ENCODE measurements at places on chromosomes 7 and 10. TPM values are rescaled to one million over a fixed set of nuclear protein-coding genes. Genes with fewer than 3 reads are reported as not detected.

PON3 gene
- 0.11 TPM for total RNA-seq

HGF gene
- total RNA-seq, result 101 TPM

AGBL3 gene
- total RNA-seq, result 1.00 TPM

TES gene
- total RNA-seq, result 120 TPM

TAS2R5 gene
- total RNA-seq, result 1.00 TPM

PODXL gene
- total RNA-seq, result 3.2 TPM

CALHM3 gene
- total RNA-seq, result not detected

PRSS37 gene
- total RNA-seq, result not detected

CTBP2 gene
- total RNA-seq, result 84.7 TPM

SGCE gene
- 78.4 TPM for total RNA-seq

SEMA4G gene
- total RNA-seq, result 1.00 TPM

TNS3 gene
- total RNA-seq, result 38.6 TPM

AGAP5 gene
- total RNA-seq, result 2.7 TPM

SLC37A3 gene
- total RNA-seq, result 67.3 TPM

GAD2 gene
- not detected for total RNA-seq

AP3M1 gene
- 26.6 TPM for total RNA-seq

MYH16 gene
- 0.33 TPM for total RNA-seq

STAG3 gene
- 1.00 TPM for total RNA-seq

CYCS gene
- 32.1 TPM for total RNA-seq

LIPJ gene
- total RNA-seq, result not detected

CCSER2 gene
- total RNA-seq, result 36.9 TPM

ITGA8 gene
- 1.1 TPM for total RNA-seq

Measured in uterine smooth muscle cell (primary cell).